Stimulated activated CD8-positive, alpha-beta memory T cell treated with anti-CD3 and anti-CD28 coated beads, Interleukin-4, amount 100 ng/mL, for 48 hours (primary cell): ENCODE measurements at places on chromosomes 1 and 21.

DNA sequence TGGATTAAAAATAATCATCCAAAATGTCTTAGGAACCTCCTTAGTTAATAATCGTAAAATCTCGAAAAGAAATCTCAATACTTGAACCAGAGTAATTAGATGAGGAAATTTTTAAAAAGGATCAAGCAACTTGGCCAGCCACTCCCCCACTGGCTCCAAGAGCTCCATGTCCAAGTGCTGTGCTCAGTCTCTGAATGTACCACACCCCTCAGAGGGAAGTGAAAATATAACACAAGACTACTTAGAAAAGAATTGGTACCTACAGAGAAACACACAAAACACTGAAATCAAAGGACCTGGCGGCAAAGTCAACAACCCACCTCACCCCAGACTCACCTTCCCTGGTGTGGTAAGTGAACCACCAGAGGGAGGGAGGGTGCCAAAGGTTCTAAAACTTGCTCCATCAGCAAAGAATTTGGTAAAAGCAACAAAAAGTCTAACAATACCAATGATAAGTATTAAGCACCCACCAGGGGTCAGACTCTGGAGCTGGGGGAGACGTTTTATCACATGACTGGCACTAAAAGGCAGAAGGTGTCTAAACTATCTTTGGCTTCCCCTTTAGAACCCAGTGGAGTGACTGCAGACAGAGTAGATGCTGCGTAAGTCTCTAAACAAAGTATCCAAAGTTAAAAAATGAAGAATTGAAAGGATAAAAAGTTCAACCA lies 14.0 kb downstream of the LBR start:
- no peak for DNase-seq

GRCh38 chr1:186456729-186457255 lies 4.1 kb downstream of the PDC start:
- DNase-seq = no peak

GRCh38 chr1:202578001-202578504 lies 132.2 kb downstream of the SYT2 start:
- no peak for DNase-seq

DNA sequence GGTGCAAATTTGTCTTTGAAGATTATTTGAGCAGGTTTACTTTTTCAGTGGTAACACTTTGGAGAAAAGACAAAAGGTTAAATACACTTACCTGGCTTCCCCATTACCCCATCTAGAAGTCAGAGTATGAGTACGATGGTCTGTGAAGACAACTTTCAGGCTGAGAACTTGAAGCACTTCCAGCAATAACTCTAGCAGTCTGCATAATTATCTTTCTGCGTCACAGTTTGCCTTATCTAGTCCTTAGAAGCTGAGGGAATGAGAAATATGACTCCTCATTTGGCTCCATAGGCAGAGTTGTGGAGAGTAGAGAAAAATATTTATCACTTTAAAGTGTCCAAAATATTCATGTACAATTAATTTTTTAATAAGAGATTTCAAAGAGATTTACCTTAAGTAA lies 323.4 kb upstream of the CAMK1G start:
- no peak for DNase-seq

GRCh38 chr1:42797414-42797813 lies 12.6 kb downstream of the TMEM269 start:
- DNase-seq = no peak

DNA sequence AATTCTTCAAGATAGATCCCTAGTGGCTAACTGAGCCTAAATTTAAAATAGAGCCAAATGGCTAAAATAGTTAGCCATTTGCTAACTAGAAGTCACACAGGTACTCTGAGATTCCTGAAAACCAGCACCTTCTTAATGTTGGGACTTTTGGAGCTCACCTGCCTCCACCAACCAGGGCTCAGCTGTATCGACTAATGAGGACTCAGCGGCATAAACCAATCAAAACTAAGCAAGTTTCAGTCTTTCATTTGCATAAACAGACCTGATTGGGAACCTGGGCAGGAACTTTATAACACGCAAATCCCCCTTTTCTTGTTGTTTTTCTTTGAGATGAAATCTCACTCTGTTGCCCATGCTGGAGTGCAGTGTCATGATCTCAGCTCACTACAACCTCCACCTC lies 28.5 kb downstream of the TNFRSF9 start:
- DNase-seq = no peak

DNA sequence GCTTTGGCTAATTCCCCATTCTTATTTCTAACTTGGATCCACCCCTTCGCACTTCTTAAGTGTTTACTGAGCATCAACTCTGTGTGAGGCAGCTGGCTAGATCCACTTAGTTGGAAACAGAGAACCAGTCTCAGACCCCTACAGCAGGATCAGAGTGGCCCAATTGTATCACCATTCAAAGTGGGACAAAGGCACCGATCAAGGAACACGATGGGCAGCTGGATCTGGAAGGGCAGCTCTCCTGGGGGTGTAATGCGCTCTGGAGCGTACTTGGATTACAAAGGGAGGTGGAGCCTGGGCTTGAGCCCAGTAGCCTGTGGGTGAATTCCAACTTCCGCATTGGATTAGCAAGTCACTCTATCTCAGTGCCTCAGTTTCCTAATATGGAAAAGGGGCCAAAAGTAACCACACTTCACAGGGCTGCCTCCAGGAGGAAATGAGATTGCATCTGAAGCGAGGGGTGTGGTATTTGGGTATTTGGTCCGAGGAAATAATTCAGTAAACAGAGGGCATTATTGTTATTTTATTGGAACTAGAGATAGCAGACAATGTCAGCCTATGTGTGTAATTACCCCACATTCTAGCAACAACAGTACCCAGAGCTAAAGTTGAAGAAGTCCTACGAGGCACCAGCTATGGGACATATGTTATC lies 11.9 kb downstream of the ECE1 start:
- no peak for DNase-seq

- no peak for DNase-seq
These were observed 46.5 kb upstream of the ACTRT2 start for GRCh38 chr1:2974701-2975301.

DNA sequence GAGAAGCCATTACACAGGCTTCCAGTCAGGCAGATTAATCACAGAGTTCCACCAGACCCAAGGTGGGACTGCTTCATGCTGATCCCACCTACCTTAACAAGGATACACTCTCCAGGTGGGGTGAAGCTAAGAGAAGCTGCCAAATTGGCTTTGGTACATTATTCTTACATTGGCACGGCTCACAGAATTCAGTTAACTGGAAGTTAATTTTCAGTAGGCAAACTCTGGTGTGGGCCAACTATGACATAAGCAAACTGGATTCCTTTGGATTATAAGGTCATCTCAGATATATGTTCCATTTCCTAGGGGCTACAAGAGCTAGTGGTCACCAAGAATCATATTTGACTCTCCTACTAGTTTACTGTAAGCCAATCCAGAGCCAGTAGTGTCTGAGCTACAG lies 448.8 kb upstream of the BEND5 start:
- DNase-seq = no peak

- DNase-seq = no peak
These were observed 278.9 kb downstream of the TGFB2 start for GRCh38 chr1:218624052-218624451.

DNA sequence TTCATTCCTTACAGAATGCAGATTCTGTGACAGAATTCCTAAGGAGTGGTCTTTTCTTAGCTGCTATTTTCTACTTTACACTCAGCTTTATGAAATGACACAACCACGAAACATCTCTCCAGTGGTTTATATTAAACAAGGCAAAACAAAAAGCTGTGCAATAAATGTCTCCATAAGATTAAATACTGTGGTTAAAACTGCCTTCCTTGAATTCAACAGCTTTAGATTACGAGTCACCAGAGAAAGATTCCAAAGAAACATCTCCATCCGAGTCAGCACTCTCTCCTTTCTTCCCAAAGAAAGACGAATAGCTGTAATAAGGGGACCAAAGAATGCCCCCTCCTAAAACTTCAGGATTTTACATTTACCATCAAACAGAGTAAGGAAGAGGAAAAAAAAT lies 4.6 kb upstream of the C1orf87 start:
- DNase-seq = no peak

GRCh38 chr1:116153692-116154031 lies 42.5 kb downstream of the MAB21L3 start:
- no peak for DNase-seq

GRCh38 chr1:1430114-1430982 lies 5.1 kb upstream of the VWA1 start:
- DNase-seq = no peak

GRCh38 chr1:203537806-203538464 lies 44.0 kb downstream of the OPTC start:
- DNase-seq = no peak

DNA sequence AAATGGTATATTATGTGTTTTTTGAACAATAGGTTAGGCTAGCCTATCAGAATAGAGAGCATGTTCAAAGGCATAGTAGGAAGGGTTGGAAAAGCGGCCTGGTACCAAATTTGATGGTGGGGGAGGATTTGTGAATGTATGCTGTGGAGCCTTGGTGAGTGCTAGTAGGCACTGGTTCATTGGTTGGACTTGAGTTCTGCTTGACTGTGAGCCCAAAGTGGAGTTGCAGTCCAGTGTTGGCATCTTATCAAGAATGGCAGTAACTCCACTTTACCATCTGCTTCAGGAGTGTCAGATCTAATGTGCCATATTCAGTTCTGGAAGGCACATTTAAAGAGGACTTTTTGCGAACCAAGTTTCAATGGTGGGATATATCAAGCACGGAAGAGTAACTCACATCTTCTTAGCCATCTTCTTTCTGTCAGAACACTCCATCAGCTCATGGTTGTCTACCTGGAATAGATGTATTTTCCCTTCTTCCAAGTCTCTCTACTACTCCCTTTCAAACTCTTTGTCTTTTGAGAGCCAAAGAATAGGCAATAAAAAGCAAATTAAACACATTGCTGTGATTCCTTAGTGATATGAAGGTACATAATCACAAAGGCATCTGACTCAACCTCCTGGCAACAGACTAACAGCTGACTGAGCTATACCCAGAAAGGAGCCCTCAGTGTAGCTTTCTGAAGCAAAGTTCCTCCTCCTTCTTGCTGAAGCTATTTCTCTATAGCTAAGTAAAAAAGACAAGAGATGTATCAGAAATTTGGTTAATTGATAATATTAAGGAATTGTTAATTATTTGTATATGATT lies 21.7 kb downstream of the LRRC8B start:
- DNase-seq = no peak

DNA sequence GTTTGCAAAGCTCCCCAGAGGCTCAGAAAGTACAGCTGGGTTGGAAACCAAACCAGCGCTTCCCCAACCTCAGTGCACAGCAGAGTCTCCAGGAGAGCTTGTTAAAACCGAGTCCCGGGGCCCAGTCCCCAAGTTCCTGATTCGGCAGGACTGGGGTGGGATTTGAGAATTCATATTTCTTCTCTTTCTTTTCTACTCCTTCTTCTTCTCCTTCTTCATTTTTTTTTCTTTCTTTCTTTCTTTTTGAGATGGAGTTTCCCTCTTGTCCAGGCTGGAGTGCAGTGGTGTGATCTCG lies 136.8 kb downstream of the PGBD5 start:
- no peak for DNase-seq

GRCh38 chr1:45762291-45762690 lies 11.8 kb upstream of the IPP start:
- no peak for DNase-seq

DNA sequence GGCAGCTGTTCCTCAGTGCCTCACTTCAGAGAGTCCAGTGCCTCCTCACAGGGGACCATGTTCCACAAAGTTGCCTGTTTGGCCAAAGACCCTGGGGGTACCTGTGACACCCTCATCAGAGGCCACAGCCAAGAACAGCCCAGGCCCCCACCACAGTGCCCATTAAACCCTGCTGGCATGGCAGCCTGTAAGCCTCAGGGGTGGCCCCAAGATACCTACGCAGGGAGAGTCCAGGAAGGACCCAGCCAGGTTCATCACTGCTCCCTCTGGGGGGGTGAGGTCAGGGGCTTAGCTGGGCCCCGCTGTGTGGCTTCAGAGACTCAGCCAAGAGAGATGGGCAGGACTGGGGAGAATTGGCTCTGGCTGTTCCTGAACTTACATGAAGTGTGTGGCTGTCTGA lies 19.1 kb upstream of the PRDM16 start:
- no peak for DNase-seq

DNA sequence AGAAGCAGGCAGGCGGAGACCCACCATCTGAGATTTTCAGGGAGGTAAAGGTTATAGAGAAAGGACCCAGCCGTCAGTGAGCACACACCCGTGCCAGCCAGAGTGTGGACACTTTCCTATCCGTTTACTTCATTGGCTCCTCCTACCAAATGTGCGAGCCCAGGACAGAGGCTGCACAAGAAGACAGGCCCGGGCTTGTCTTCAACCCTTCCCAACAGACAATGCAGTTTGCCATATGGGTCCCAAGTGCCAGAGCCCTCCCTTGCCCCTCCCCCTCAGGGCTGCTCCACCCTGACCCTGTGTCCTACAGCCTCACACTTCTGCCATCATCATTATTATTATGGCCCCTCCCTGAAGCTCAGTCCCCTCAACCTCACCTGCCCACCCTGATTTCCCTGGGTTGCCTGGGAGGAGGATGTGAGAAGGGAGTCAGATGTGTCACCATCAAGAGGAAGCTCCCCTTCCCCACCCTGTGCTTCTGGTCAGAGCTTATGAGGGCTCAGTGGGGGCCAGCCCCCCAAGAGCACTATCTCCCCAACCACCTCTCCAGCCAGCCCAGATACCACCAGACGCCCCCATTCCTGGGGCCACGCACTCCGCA lies 9.4 kb downstream of the LAPTM5 start:
- peak; percentile 38 for DNase-seq

- no peak for DNase-seq
These were observed 70.6 kb downstream of the FGGY start for GRCh38 chr1:59367301-59368007.

GRCh38 chr1:202243006-202243405 lies 49.4 kb downstream of the LGR6 start:
- no peak for DNase-seq

DNA sequence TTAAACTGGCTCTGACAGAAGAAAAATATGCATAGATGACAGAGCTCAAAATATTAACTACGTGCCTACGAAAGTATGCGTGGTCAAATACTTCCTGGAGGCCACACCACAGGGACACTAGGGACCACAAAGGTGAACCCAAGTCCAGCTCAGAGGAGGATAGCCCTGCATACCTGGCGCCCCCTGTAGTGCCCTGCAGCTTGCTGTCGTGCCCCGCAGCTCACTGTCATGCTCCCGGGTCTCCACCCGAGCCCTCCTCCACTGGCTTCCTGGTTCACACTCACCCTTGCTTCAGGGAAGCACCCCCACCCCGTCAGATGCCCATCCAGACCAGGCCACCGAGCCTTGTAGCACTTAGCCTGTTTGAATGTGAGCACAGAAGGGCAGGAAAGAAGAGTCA lies 16.7 kb upstream of the NADK start:
- DNase-seq = no peak

- DNase-seq = no peak
These were observed 150.9 kb upstream of the C1orf174 start for GRCh38 chr1:4050998-4051397.

DNA sequence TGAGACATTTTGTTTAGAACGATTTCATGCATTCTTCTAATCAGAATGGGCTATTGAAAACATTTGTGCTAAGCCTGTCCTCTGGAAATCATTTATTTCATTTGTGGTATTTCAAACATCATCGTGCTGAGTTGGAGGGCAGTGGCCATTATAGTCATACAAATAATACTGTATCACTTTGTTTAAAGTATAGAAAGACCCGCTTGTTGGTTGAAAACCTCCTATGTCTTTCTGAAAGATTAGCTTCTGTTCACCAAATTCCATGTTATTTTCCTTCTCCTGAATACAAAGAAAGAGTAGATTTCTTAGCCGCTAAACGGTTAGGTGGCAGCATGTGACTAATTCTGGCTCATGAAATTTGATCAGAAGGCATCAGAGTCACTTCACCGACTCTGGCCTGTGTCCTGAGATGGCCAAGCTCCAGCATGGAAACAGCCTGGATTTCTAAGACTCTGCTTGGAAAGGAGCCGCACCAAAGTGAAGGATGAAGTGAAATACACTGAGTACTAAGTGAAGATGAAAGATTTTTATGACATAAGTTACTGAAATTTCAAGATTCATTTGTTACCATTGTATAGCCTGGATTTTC lies 355.1 kb downstream of the USP25 start:
- DNase-seq = no peak
